Heart right ventricle (tissue), 16 donors: ENCODE measurements at places on chromosomes 7 and 10. TPM values are rescaled to one million over a fixed set of nuclear protein-coding genes. Genes with fewer than 3 reads are reported as not detected.

- DNase-seq, result no peak
These were observed 53.9 kb upstream of the LYZL2 start for GRCh38 chr10:30683496-30683895.

FAM25C gene
- not detected for total RNA-seq

GRCh38 chr7:47523401-47523800 lies 58.5 kb downstream of the TNS3 start:
- DNase-seq, result no peak

CAV2 gene
- 196 TPM for total RNA-seq

DNA sequence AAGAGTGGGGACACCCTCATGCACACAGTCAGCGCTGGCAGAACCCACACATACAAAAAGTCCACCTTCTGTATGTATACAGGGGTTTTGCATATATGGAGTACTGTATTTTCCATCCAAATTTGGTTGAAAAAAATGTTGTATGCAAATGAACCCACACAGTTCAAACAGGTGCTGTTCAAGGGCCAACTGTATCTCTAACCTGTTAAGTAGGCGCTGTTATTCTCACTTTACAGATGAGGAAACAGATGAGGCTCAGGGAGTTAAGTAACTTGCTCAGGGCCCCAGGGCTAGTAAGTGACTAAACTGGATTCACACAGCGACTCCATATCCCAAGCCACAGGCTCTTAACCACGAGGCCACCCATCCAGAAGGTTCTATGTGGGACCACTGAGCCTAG lies 69.9 kb downstream of the C10orf105 start:
- no peak for DNase-seq

GRCh38 chr7:98573816-98574215 lies 43.3 kb upstream of the NPTX2 start:
- DNase-seq, result no peak

DNA sequence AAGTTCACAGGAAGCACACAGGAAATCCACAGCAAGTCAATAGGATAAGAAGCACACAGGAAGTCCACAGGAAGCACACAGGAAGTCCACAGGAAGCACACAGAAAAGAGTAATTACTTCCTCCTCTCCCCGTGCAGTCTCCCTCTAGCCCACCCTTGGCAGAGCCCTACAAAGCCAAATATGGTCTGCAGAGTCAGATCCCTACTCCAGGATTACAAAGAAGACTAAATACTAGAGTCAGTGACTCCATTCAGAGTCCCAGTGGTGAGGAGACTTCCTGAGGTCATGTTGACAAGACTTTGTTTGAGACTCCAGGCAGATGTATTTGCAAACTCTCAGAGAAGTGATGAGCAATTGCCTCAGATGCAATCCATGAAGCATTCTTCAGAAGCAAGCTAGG lies 398.6 kb upstream of the AUTS2 start:
- no peak for DNase-seq

PLXNA4 gene
- 15.0 TPM for total RNA-seq

GRCh38 chr7:108838198-108838597 lies 268.5 kb downstream of the DNAJB9 start:
- no peak for DNase-seq

- DNase-seq, result no peak
These were observed 718.6 kb downstream of the SORCS3 start for GRCh38 chr10:105359708-105360107.

DNA sequence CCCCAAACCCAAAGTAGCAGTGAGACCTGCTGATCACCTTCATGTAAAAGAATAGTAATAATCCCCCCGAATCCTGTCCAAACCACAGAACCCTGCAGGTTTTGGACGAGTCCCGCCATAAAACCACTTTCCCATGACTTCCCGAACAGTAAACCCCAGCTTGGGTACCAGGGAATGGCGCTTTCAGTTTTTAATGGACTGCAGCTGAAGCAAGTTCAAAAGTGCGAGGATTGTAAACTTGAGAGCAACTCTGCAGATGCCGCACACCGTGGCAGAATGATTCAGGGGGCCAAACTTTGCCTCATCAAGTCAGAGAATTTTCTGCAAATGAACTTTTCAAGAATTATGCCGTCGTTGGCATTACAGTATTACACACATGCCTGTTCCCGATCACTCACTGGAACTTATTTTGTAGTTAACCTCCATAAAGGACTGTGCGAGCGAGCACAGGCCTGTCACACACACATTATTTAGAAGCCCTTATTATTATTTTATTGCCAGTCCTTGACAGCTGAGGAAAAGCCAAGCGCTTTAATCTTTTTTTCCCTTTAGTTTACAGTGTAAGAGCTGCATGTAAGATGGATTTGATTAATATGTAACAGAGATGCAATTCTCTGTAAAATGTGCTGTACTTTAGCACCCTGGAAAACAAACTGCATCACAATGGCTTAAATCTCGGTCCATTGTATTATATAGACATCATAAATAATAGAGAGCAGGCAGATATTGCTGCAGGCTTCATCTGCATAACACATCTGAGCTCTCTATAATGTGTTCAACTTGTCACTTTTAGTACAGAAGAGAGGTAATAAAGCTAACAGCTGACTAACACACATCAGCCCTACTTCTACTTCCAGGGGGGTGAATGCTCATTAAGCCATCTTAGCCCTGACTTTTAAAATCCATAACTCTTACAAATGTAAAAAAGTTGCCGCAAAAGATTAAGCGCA lies 493.5 kb upstream of the GALNT17 start:
- DNase-seq, result no peak

TMEM213 gene
- total RNA-seq, result not detected

DNA sequence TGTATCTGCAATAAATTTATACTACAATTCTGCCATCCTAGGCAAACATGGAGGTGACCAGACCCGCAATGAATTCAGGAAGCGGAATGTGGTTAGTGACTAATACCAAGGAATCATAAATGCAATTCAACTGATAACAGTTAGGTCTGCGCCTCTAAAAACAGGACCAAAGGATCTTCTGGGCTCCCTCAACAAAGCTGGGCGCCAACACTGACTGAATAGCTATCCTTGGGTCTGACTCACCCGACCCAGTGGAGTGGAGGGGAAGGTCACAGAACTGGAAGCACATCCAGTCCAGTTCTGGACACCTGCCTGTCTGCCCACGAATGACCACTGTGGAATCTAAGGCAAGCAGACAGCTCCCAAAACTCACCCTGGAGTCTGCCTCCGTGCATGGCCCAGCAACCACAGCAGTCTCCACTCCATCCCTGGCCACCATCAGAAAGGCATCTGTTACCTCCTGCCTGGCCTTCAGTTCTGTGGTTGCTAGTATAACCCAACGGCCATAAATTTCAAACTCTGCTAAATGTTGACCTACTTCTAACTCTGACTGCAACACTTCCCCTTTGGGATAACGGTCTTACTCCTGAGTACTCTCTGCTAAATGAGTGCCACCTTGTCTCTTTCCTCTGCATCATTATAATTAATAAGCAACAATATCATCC lies 43.0 kb upstream of the DLX6 start:
- no peak for DNase-seq

RPEL1 gene
- not detected for total RNA-seq

DNA sequence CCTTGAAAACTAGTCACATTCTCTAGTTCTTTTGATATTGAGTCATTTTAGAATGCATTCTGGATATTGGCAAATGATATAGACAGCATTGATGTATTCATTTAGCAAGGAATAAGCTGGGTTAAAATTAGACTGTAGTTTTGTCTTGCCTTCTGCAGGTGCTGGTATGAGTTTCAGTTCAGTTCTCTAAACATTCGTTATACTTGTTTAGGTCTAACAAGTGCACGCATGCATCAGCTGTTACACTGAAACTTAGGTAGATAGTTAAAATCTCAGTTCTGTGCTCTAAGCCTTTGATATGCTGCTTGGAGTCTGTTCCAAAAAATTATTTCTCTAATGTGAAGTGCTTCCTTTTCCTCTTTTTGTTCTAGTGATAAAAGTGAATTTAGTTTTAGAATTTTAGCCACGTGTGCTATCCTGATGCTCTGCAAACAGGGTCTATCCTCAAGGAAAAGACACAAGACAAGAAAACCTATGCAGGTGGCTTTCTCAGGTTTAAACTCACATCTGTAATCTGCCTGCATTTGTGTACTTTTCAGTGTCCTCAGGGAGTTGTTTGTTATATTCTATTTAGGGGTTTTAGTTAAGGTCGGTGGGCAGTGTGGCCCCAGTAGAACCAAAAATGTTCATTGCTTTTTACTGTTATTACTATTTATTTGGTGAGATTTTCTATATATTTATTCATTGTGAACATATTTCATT lies 409.0 kb downstream of the CDC14C start:
- DNase-seq, result no peak

DNA sequence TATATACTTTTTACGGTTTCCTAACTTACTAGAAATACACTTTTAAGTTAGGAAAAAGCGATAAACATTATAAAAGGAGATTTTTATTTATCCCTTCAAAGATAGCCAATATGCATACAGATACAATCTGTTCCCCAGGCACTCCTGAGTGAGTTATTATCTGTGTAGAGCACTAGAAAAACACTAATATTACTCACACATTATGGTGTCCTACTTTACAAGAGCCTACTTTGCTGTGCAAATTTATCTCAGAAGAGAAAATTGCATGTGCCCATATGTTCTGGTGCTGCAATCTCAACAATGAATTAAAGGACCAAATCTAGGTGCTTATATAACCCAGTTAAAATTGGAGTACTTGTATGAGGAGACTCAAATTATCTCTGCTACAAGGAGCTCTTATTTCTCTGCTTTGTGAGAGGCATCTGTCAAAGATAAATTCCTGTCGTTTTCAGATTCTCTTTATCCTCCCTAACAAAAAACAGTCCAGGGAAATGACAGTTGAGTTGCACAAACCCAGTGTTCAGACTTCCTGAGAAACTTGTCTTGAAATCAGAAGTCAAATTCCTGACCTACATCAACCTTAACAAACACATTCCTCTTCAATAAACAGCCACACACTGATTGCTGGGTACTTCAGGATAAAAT lies 28.9 kb downstream of the CPA1 start:
- DNase-seq, result no peak

DNA sequence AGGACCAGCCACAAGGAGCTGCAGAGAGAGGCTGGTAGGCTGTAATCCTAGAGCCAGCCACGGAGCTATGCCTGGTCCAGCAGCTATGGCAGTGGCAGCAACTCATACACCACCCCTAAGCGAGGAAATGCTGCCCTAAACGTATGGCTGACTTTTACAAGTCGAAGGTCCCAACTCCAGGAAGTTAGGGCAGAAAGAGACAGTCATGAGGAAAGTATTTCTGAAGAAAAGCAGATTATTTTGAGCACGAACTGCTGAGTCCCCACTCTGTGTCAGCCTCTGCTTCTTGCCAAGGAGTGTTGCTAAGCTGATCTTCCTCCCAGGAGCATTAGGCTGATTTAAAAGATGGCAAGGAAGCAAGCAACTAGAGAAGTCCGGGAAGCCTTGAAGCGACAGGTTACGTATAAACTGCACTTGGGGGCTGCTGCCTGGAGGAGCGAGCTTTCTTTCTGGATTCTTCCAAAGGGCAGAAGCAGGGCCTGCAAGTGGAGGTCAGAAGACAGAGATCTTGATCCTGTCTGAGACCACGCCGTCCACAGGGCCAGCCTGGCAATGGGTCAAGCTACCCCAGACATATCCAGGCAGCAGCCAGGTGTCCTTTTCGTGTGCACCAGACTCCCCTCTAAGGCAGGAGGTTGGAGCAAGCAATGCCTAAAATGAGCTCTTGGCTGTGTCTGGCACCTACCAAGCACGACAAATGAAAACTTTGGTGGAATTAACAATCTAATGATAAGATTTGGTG lies 39.4 kb downstream of the PLXNA4 start:
- DNase-seq, result no peak

DNA sequence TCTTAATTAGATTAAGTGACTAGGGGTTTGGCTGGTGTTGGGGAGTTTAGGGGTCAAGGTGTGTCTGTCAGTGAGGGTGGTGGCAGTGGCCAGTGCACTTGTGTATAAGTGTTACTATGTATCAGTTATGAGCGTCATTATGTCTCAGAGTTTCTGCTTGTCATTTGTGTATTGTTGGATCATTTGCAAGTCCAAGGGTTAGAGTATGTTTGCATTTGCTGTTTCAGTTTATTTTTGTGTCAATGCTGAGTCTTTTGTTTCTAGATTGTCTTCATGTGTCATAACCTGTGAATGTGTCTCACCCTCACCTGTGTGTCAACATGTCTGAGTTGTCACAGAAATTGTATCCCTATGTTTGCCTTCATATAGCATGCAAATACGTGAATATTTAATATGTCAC lies 97.5 kb upstream of the PAX2 start:
- DNase-seq, result no peak

- DNase-seq, result no peak
These were observed 263.5 kb upstream of the FERD3L start for GRCh38 chr7:19408706-19409220.

DNA sequence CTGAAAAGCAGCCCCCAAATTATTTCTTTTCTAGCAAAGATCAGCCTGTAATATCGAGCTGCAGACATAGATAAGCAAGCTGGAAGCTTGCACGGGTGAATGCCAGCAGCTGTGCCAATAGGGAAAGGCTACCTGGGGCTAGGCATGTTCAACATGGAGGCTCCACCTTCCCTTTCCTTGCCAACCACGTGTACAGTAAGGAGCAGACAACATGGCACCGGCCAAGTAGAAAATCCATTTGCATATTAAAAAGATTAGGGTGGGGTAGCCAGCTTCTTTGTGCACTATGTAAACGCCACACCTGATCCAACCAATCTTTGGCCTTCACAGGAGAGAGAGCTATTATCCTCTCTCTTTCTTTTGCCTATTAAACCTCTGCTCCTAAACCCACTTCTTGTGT lies 56.7 kb upstream of the SEPHS1 start:
- DNase-seq, result no peak
